Stimulated activated CD8-positive, alpha-beta memory T cell treated with anti-CD3 and anti-CD28 coated beads, Interleukin-7, amount 100 ng/mL, for 48 hours (primary cell): ENCODE measurements at places on chromosomes 3 and 15.

DNA sequence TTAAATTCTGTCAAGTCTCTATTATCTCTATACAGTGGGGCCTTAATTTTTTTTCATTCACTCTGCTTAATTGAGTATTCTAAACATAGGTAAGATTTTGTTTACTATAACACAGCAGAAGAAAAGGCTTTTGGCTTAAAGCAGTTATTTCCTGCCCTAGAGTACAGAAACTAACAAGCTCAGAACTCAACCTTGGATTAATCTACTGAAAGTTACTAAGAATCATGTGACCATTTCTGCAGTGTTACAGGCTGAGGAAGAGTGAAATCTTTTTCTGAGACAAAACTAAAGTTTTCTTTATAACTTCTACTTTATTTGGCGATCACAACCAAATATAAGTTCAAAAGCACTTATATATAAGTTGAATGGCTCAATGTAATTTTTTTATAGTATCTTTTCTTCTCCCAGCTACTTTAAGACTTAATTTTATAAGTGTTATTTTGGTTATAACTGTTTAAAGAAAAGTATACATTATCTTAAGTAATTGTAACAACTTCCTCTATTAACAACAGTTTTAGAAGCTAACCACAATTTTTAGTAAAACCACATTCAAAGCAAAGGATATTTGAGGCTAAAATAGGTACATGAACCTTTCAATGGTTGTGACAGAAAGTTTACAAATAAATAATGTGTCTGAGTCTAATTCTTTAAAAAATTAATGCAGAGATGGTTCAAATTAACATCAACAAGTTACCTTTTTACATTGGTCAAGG, 240.6 kb upstream of the NAALADL2 start:
- DNase-seq, result no peak

DNA sequence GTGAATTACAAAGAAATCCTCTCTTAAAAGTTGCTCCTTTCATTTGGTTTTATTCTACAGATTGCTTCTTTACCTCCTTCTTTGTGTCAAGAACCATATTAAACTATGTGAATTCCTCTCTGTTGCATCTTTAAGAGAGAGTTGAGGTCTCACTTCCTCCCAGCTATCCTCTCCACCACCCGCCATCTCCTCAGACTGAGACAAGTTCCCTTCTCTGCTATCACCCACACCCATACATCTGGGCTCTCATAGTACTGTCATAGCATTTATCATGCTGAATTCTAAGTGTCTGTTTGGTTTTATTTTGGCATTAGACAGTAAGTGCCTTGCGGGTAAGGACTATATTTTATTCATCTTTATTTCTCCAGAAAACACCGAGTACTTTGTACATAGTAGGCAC, 54.2 kb downstream of the B3GALNT1 start:
- DNase-seq, result no peak

GRCh38 chr15:25783607-25784540, 79.3 kb downstream of the ATP10A start:
- DNase-seq, result no peak

- DNase-seq, result no peak
Observed at GRCh38 chr3:2940062-2940461, 170.1 kb downstream of the IL5RA start.

DNA sequence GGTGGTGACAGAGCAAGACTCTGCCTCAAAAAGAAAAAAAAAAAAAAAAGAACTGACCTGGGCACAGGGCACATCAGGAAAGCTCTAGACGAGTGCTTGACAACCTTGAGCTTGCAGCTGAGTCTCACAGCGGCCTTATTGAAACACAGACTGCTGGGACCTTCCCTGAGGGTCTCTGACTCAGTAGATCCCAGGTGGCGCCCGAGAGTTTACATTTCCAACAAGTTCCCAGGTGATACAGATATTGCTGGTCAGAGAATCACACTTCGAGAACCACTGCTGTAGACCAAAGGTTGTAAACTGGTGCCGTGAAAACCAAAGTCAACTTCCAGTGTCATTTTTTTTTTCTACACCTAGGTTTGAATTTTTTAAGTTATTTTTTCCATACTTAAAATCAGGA, 573.2 kb upstream of the MDFIC2 start:
- no peak for DNase-seq

- DNase-seq, result no peak
Observed at GRCh38 chr3:103002425-103003176, 567.8 kb downstream of the ZPLD1 start.

- no peak for DNase-seq
Observed at GRCh38 chr3:52493232-52494017, 1.7 kb upstream of the STAB1 start.

DNA sequence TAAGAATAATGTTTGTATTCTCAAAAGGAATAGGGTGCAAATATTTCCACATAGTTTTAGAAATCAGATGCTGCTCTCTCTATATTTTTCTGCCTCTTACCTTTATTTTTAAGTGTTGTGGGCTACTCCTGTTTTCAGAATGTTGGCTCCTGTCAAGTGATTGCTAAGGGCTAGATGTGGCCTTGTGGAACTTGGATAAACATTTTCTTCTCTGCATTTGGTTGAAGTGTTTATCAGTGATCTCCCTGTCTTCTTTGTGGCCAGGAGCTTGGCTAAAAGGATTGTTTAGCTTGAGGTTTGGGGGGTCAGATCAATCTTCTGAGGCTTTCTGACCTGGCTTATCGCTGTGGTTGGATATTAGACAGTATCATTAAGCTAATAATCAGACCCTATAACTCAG, 112.6 kb downstream of the TCF12 start:
- DNase-seq, result no peak

- DNase-seq, result no peak
Observed at GRCh38 chr15:57031605-57032004, 113.2 kb downstream of the TCF12 start.

DNA sequence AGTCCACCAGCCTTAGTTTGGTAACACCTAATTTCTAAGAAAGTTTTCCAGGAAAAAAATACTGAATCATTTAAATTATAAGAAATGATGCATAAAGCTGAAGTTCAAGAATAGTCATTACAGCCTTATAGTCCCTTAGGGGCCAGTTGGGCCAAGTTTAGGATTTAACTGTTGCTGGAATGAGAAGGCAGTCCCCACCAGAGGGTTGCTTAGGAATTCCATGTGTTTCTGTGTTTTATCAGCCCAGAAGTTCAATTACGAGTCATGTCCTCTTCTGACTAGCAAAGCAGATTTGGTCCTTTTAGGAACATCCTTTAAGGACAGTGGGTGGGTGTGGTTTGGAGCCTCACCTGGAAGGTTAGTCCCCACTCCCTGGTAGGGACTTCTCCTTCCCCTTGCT, 57.0 kb upstream of the NR2E3 start:
- no peak for DNase-seq

- no peak for DNase-seq
Observed at GRCh38 chr3:32614956-32615355, 44.3 kb upstream of the DYNC1LI1 start.

DNA sequence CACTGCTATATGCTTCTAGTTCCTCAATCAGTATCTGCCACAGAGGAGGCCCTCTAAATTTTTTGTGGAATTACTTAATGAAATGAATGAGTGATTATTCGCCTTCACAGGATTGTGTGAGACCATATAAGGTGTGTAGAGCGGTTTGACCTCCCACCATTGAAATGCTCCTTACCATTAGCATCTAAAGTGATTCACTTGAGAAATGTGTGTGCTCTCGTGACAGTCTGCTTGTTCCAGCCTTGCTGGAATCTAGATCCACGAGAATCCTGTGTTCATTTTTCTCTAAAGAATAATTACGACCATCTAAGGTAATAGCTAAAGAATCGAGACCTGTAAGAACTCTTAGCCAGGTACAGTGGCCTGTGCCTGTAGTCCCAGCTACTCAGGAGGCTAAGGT, 126.9 kb downstream of the FNDC3B start:
- DNase-seq, result no peak

GRCh38 chr15:85490856-85491255, 110.5 kb downstream of the AKAP13 start:
- no peak for DNase-seq

GRCh38 chr3:52896613-52897012, 735 bp downstream of the STIMATE start:
- DNase-seq, result no peak

- DNase-seq, result no peak
Observed at GRCh38 chr3:195001961-195002861, 268.7 kb downstream of the XXYLT1 start.

- DNase-seq, result no peak
Observed at GRCh38 chr3:185712337-185712736, 112.5 kb downstream of the IGF2BP2 start.

- DNase-seq, result no peak
Observed at GRCh38 chr3:45931496-45931895, 11.8 kb upstream of the CXCR6 start.

GRCh38 chr3:127610105-127610504, 11.9 kb downstream of the MCM2 start:
- no peak for DNase-seq

GRCh38 chr3:10459954-10460754, 45.2 kb downstream of the ATP2B2 start:
- DNase-seq, result peak; percentile 32

DNA sequence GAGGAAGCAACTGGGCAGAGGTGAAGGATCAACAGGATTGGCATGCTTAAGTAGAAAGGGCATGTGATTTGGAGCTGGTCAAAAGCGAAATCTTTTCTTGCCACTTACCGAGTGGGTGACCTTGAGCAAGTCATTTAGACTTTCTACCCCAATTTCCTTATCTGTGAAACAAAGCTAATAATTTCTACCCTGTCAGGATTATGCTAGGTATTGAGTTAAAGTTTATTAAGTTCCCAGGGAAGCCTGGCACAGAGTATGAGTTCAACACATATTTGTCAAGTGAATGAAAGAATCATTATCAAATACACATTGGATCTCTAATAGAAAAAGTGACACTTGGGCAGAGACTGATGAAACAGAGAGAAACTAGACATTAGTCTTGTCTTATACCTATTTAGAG, 66.4 kb upstream of the FRMD4B start:
- DNase-seq, result no peak

GRCh38 chr3:192281207-192281880, 446.0 kb downstream of the FGF12 start:
- no peak for DNase-seq

GRCh38 chr3:183635107-183635430, 354 bp upstream of the KLHL24 start:
- DNase-seq, result no peak

DNA sequence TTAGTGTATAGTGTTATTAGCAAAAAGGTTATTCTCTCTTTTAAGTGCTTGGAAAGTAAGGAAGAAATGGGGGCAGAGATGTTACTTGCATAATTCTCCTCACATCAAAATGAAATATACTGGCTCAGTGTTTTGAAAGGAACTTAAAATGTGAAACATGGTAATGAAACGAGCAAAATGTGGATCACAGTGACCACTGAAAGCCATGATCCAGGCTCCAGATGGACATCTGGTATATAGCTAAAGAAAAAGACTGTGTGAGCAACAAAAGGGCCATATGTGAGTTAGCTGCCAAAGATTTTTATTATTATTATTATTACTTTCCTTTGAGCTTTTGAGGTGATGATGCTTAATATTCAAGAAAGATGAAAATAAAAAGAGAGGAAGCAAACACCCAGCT, 89.6 kb downstream of the GAP43 start:
- DNase-seq, result no peak

- DNase-seq, result no peak
Observed at GRCh38 chr3:174325834-174326700, 533.1 kb upstream of the NAALADL2 start.

GRCh38 chr15:66711862-66712261, 9.8 kb downstream of the SMAD6 start:
- no peak for DNase-seq

- no peak for DNase-seq
Observed at GRCh38 chr3:167783781-167784180, 48.3 kb downstream of the SERPINI1 start.

GRCh38 chr3:42007785-42008184, 45.9 kb upstream of the ULK4 start:
- no peak for DNase-seq

DNA sequence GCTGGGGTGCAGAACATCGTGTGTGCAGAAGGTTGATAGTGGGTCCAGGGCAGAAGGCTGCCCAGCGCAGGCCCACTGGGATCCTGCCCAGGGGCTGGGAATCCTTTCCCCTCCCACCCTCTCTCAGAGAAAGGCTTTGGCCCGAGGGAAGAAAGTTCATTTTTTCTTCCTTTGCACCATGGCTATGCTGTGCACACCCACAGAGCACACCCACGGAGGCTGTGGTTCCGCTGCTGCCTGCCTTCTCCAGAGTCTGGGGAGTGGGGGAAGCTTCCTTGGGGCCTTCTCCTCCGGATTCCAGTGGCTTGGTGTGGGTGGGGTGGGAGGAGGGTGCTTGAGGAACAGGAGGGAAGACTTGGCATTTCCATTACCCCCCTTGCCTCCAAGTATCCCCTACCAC, 7.0 kb upstream of the PRKCD start:
- no peak for DNase-seq

DNA sequence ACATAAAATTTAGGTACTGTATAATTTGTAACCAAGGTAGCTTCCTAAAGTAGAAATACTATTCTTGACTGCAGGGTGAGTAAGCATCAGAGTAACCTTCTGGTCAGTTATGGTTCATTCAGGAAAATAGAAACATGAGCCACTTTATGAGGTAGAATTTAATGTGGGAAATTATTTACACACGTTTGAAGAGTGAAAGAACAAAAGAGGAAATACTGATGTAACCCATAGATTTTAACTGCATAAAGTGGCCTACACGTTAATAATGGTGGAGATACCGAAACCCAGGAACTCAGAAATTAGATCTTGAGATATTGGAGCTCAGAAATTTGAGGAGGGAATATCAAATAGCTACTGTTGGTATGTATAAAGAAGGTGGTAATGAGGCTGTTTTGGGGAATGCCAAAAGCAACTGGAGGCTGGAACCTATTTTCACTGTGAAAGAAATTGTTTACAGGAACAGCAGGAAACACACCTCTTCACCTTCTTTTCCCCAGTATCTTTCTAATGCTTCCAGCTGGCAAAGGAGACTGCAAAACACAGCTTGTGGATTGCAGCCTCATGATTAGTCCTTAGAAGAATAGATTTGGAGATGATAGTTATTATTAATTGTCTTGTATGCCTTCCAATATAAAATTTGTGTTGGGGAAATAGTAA, 216.1 kb downstream of the DOCK3 start:
- DNase-seq, result no peak

GRCh38 chr3:17979911-17980310, 237.5 kb upstream of the TBC1D5 start:
- DNase-seq, result no peak

DNA sequence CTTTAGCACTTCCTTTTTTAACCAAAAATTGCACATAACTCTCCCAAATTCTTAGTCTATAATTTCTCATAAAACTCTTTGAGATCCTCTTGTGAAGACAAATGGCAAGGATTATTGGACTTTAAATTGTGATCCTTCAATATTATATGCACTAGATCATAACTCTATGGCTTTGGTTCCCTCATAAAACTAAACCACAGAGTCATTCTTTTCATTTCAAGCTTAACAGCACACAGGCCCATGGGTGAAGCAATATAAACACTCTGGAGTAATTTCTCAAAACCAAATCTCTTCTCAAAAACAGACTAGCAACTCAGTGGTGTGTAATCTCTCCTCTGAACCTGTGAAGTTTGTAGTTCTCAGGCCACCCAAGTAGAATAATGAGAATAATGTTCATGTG, 171.0 kb upstream of the NECTIN3 start:
- no peak for DNase-seq
